ENCODE measurements at places on chromosomes 3 and 15.

DNA sequence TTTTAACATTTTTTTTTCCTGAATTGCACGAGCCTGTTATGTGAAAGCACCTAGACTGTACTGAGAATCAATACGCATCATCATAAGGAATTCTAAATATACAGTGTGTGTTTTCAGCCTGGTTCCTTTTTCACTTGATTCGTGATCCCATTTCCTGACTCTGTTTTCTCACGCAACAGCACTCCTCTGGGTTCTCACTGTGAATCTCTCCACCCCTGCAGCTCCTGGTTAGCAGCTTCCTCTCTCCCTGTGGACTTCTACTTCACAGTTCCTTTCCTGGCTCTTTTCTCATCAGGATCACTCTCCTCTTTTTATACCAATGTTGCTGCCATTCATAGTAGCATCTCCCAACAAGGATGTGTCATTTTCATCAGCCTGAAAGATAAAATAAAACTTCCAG is 297.2 kb downstream of the CADM2 start:
- DNase-seq, result no peak

DNA sequence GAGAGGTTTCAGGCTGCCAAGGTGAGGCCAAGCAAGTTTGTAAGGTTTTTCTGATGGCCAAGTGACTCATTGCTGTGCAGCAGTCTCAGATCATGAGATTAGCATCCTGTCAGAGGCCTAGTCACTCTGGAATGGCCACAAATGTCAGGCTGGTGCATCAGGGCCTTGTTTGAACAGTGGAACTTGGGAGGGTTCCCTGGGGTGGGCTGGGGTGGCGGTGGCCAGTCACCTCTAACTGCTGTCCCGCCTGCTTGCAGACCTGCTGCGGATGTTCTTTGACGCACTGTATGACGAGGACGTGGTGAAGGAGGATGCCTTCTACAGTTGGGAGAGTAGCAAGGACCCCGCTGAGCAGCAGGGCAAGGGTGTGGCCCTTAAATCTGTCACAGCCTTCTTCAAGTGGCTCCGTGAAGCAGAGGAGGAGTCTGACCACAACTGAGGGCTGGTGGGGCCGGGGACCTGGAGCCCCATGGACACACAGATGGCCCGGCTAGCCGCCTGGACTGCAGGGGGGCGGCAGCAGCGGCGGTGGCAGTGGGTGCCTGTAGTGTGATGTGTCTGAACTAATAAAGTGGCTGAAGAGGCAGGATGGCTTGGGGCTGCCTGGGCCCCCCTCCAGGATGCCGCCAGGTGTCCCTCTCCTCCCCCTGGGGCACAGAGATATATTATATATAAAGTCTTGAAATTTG is 2.8 kb upstream of the FAM131A start:
- no peak for DNase-seq

DNA sequence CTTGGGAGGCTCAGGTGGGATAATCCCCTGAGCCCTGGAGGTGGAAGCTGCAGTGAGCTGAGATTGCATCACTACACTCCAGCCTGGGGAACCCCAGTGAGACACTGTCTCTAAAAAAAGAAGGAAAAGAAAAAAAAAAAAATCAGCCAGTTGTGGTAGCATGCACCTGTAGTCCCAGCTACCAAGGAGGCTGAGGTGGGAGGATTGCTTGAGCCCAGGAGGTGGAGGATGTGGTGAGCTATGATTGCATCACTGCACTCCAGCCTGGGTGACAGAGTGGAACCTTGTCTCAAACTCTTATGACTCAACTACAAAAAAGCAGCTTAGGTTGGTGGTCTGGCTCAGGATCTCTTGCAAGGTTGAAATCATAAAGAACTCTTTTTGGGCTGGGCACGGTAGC is 19.3 kb upstream of the GPX1 start:
- peak; percentile 24 for DNase-seq

GRCh38 chr15:33242165-33242564 is 47.7 kb upstream of the FMN1 start:
- no peak for DNase-seq

- DNase-seq, result no peak
Measured at GRCh38 chr15:57609805-57610529, 18.3 kb downstream of the MYZAP start.

- DNase-seq, result no peak
Measured at GRCh38 chr3:42750834-42751233, 22.2 kb downstream of the CCDC13 start.

GRCh38 chr15:69606144-69606543 is 153.5 kb downstream of the RPLP1 start:
- no peak for DNase-seq

GRCh38 chr15:62068071-62068809 is 1.5 kb downstream of the C2CD4A start:
- DNase-seq, result no peak

DNA sequence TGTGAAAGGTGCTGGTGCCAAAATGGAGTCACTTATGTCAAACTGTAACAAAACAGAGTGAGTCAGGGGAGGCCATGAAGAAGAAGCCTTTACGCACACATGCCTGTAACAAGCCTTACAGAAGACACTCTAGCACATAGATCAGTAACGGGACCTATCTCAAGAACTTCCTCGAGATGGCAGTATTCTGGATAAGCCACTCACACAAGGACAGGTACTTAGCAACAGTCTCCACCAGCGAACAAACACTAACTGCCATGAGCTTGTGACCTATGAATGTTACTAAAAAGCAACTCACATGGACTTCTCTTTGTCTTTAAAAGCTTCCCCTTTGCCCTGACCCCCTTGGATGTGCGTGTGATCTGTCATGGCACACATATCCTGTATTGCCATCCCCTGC is 235.1 kb downstream of the CD47 start:
- DNase-seq, result no peak

GRCh38 chr3:150736903-150737832 is 25.8 kb downstream of the SIAH2 start:
- DNase-seq, result no peak

DNA sequence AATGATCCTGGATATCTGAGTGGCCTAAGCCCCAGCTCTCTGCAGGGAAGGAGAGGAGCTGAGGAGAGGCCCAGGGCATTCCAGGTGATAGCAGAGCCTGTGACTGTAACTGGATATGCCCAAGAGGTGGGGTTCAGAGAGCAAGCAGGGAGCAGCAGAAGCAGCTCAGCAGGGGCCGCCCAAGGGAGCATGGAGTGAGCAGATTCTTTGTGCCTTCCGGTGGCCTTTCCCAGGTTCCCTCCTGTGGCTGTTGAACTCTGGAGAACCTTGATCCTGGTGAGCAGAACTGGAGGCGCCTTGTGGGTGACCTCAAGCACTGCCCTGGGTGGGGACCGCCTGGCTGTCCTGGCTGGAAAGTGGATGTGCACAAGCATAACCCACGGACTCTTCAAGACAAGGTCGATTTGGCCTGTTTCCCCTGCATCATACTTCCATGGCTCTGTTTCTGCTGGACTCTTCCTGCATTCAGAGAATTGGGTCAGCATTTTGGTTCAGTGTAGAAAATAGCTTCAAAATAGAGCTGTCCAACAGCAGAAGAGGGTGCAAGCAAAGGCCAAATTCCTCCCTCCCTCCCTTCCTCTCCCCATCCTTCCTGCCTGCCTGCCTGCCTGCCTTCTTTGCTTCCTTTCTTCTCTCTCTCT is 76.1 kb downstream of the ARNT2 start:
- DNase-seq, result no peak

- DNase-seq, result no peak
Measured at GRCh38 chr3:172904711-172905373, 154.3 kb downstream of the ECT2 start.

GRCh38 chr3:52243791-52244628 is 1.5 kb upstream of the PPM1M start:
- DNase-seq, result no peak

- no peak for DNase-seq
Measured at GRCh38 chr3:127959873-127960272, 44.8 kb downstream of the KBTBD12 start.

- no peak for DNase-seq
Measured at GRCh38 chr3:170002231-170002630, 35.6 kb upstream of the GPR160 start.

GRCh38 chr3:45864760-45865519 is 21.4 kb upstream of the CCR9 start:
- DNase-seq, result no peak

DNA sequence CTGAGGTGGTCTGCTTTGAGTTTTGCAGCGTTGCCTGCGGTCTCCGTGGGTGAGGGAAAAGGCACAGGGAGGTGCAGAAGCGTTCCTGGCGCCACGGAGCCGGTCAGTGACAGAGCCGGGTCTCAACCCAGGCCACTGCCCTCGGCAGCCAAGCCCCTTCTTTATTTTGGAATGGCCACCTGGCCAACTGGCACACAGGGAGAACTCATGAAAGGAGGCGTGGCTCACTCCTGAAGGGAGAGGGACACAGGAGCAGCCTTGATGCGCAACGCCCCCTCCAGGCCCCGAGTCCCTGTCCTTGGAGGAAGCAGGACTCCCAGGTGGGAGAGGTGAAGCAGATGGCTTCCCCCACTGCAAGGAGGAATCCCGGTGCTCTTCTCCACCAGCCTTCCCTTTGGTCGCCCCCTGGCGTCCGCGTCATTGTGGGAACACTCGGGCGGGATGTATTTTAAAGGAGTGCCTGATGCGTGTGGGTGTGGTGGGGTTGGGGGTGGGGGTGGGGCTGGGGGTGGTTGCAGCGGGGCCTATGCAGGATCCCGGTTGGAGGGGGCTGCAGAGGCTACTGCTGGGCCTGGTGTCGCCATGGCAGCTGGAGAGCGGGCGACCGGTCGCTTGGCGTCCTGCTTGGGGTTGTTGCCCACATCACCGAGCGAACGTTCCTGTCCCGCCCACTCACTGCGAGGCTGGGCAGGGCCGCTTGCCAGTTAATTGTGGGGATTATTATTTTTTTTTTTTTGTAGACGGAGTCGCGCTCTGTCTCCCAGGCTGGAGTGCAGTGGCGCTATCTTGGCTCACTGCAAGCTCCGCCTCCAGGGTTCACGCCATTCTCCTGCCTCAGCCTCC is 32.6 kb downstream of the APBA2 start:
- no peak for DNase-seq

DNA sequence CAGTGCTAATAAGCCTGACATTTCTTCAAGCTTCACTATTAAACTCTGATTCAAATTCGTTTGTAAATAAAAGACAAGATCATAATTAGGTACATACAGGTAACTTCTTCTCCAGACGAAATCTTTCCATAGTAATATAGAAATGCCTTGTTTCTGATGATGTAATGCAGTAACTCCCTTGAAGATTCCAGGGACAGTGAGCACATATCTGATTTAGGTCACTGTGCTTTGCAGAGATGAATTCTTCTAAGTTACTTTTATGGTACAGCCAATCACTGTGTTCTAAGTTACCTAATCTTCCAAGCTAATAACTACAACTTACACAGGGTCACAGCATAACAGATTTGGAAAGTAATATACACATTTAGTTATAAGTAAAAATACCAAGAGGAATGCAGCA is 27.6 kb downstream of the SLC4A7 start:
- DNase-seq, result no peak

GRCh38 chr3:52455283-52456168 is at the start of gene NISCH:
TSS of gene NISCH (plus strand) at chr3:52455604. CDS start at chr3:52455642, 38 bp downstream.
- DNase-seq, result peak; percentile 93
